Hematopoietic multipotent progenitor cell treated with erythropoietin and hydrocortisone succinate and interleukin-3 and kit ligand, for 15 days (in vitro differentiated cells): ENCODE measurements at places on chromosomes 13 and 19.

GRCh38 chr19:28691683-28692082, 521.3 kb downstream of the UQCRFS1 start:
- no peak for DNase-seq

DNA sequence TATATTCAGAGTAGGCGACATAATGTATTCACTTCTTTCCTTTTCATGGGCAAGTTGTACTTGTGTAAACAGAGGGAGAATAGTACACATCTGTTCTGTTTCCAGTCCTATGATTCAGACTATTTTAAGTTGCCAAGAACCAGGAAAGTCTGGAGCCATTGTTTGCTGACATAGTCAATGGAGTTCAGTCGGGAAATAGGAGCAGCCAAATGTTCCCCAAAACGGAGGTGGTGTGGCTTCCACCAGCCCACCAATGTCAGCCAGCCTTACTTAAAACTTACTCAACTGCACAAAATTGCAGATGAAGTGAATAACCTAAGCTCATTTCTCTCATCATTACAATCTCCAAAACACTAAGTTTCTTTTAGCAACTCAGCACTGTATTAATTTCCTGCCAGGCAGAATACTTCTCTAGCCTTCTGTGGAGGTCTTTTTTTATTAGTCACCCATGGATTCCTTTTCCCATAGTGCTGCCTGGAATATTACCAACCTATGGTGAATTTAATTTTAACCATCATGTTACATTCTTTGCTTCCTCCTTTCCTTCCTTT, 22.3 kb upstream of the CSNK1A1L start:
- no peak for DNase-seq

DNA sequence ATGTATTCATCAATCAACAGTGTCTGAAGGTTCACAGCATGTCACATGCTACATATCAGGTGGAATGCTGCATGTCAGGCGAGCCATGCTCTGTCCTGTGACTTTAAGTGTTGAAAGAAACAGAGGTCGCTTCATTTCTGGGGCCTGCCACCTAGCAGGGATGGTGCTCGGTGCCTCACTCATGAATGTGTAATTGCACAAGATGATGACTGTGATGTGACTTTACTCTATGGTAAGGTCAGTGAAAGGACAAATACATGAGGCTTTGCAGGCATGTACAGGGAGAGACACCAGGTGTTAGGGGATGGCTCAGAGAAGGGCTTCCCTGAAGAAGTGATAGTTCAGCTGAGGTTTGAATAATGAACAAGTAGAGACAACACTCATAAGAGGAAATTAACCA, 66.7 kb downstream of the FRY start:
- DNase-seq = no peak

DNA sequence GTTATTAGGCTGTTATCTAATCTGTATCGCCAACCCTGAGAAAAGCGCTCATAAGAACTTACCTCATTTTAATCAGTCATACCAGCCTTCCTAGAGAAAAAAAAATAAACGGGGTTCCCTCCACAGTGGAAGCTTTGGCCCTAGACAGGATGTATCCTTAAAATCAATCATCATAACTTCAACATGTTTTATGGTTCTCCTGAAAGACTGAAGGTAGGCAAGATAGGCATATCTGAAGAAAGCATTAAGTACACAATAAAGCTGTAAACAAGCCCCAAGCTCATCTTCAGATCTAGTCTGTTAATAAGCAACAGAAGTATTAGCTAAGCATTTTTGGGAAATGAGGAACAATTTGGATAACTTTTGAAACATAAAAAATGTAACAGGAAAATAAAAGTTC, 18.7 kb upstream of the SERP2 start:
- DNase-seq = no peak

DNA sequence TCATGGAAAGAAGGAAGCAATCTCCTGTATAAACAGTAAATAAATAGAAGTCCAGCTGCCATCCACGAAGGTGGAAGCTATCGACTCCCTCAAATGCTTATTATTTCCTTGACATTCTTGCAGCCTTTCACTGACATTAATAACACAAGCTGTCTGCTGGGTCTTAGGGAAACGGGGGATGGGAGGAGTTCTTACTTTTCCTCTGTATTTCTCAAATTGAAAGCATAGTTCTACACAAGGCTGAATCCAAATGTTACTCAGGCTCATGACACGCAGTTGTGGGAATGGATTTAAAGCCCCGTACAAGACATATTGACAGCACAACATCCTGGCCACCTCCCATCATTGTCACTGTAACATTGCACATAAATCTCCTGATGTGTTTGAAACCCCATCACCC, 4.0 kb downstream of the SERPINE3 start:
- DNase-seq = no peak

DNA sequence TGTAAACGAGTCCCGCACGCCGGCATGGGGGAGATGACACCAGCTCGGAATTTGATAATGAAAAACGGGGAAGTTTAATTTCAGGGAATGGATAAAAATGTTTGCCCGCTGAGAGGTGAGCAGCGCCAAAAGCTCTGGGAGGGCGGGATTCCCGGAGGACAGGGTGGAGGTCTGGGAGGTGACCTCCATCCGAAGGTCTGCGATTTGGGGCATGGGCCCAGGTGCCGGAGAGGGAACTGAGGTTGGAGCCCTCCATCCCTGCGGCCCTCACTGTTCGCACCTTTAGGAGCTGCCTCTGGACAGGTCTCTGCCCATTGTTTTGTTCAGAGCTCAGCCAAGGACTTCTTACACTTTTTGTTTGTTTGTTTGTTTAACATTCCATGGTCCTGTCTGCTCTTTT, 129.8 kb downstream of the URI1 start:
- no peak for DNase-seq
